ENCODE measurements at places on chromosomes 7 and 10. TPM values are rescaled to one million over a fixed set of nuclear protein-coding genes. Genes with fewer than 3 reads are reported as not detected.

GRCh38 chr10:24496906-24497305 is 226.8 kb downstream of the ARHGAP21 start:
- peak; percentile 50 for DNase-seq

Gene CLRN3
- 0.39 TPM for total RNA-seq

DNA sequence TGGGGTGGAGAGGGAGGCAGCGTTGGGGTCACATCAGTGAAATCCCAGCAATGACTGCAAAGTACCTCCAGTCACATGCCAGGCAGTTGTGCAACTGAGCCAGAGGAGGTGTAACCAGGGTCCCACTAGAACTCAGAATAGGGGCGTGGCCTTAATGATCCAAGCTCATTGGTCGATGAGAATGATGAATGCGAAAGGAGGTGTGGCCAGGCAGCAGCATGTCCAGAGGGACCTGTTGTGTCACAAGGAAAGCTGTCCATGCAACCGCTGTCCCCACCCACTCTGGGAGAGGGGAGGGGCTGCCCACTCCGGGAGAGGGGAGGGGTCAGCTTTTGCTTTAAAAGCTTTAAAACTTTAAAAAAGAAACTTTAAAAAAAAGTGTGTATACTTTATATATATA is 25.3 kb upstream of the MTPAP start:
- no peak for DNase-seq

Gene CHST3
- 19.5 TPM for total RNA-seq

DNA sequence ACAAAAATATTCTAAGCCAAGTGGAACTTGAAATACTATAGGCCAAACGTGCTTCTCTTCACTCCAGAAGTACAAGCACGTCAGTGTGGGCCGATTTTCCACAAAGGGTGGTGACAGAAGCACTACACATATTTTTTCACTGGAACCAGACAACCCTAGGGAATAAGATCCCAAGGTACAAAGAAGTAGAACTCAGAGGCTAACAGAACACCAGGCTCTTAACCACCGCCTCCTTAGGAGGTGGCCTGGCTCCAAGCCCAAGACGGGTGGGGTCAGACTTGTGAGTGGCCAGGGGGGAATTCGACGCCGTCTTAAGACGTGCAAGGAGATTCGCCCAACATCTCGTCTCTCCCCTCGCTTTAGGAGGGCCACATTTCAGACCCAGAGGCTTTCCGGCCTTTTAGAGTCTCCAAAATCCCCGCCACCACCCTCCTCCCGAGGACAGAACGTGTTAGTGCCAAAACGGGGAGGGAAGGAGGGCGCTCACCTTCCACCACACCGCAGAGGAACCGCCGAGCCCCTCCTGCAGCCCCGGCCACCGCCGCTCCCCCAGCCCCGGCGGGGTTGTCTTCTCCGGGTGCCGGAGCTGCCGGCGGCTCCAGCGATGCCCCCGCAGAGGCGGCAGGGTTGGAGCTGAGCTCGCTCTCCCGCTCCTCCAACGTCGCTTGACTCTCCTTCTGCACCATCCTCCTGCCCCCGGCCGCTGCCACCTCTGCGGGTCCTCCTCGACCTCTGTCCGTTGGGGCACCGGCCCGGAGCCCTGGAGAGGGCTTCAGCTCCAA is 716 bp downstream of the OGA start:
- peak; percentile 88 for DNase-seq

DNA sequence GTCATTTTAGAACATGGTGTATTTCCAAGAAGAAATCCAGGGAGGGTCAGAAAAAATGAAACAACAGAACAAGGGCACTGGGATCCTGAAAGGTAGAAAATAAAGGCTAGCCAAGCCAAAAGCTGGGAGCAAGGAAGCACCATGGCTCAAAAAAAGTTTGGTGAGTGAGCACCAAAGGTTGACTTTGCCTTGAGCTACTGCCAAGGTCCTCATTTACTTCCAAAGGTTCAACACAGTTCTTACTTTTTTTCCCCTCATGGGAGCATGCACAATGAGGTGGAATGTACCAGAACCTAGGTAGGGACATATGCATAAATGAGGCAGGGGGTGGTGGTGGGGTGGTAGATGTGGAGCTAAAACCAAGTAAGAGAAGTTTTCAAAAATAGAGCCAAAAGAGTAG is 182.8 kb downstream of the CPEB3 start:
- DNase-seq, result no peak

GRCh38 chr7:16563281-16564022 is 36.8 kb downstream of the LRRC72 start:
- DNase-seq, result no peak

DNA sequence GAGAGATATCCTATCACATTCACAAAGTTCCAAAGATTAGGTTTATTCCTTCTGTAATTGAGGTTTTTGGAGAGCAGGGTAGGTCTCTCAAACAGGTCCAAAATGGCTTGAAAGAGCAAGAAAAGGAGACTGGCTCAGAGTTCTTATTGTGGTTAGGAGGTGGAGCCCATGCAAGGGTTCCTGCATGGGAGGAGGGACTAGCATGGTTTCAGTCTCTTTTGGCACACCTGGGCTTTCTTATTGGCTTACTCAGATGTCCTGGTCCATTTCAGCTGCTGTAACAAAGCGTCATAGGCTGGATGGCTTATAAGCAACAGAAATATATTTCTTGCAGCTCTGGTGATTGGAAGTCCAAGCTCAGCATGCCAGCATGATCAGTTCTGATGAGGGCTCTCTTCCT is 493.1 kb downstream of the REEP3 start:
- DNase-seq, result no peak

Gene GTPBP4
- 36.8 TPM for total RNA-seq

Gene CCDC201
- total RNA-seq, result not detected

DNA sequence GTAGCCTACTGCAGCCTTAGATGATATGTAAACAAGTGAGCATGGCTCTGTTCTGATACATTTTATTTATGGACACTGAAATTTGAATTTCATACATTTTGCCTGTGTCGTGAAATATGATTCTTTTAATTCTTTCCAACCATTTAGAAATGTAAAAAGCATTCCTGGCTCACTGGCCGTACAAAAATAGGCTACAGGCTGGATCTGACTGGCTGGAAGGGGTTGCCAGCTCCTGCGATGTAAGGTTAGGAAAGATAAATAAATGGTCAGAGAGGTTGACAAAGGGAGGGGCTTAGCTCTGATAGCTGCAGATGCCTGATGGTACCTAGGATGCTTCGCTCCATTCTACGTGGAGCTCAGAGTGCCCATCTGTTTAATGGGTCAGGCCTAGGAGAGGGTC is 3.4 kb downstream of the ADCYAP1R1 start:
- no peak for DNase-seq

GRCh38 chr7:137507096-137507495 is 163.6 kb upstream of the PTN start:
- DNase-seq, result no peak

DNA sequence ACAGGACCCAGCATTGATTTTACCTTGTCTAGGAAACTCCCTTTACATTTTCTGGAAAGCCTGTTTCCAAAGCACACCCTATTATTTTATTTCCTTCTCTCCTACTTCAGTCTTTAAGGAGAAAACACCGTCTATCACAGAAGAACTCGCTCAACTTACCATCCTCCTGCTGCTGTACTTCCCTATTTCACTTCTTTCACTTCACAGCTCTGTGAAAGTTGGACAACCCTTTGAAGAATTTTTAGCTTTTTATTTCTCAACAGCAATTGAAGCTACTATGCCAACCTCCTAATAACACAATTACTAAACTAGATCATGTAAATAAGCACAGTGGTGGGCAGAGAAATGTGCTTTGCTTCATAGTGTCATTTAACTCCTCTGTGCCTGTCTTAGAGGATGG is 166.5 kb downstream of the TFEC start:
- DNase-seq, result no peak

- DNase-seq, result no peak
Observed at GRCh38 chr10:61923950-61924274, 22.4 kb downstream of the ARID5B start.

GRCh38 chr7:87152897-87153641 is 816 bp downstream of the DMTF1 start:
- DNase-seq, result peak; percentile 3

GRCh38 chr7:113996405-113996804 is 77.6 kb upstream of the PPP1R3A start:
- DNase-seq, result no peak

Measured in skin of body (tissue), 3 donors.